DND-41 (cell line): ENCODE measurements at places on chromosomes 7 and 10.

GRCh38 chr10:1190791-1191490 lies 134.8 kb downstream of the WDR37 start:
- DNase-seq: no peak

GRCh38 chr7:132424821-132425724 lies 151.2 kb downstream of the PLXNA4 start:
- no peak for DNase-seq

GRCh38 chr7:154183482-154183881 lies 131.3 kb downstream of the DPP6 start:
- DNase-seq: no peak

DNA sequence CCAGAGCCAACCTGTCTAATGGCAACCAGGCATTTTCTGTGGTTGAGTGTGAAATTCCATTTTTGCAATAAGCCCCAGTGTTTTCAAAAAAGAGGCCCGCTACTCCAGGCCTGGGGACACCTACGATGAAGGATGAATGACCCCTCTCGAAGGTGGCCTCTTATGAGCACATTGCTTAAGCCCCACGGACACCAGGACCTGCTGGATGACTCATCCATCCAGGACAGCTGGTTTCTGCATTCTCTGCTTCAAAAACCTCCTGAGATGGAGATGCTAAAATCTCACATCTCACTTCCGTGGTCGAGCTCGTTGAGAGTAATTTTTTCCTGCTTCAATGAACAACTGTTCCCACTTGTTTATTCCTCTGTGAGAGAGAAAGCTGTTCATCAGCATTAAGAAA lies 150.2 kb upstream of the FZD8 start:
- no peak for DNase-seq

- DNase-seq: no peak
These were observed 192.6 kb upstream of the FRMD4A start for GRCh38 chr10:14523286-14523685.
